ENCODE measurements at places on chromosomes 2 and 18.

DNA sequence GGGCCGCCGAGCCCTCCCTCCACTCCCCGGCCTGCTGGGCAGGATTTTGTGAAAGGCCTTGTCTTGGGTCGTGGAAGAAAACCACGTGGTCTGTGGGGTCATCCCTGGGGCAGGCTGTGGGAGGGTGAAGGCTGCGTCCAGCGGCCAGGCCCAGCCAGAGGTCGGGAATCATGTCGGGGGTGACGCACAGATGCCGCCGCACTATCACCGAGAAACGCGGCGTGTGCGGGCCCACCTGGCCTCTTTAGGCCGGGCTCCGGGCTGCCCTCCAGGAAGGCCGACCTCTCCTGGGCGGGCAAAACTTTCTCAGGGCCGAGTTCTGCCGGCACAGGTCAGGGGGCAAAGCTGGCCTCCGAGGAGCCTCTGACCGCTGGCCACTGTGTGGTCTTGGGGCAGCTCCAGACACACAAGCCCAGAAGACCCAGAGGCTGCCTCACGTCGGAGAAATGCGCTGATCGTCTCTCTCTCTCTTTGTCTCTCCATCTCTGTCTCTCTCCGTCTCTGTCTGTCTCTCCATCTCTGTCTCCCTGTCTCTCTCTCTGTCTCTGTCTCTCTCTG, 28.4 kb downstream of the NFATC1 start:
- no peak for DNase-seq

DNA sequence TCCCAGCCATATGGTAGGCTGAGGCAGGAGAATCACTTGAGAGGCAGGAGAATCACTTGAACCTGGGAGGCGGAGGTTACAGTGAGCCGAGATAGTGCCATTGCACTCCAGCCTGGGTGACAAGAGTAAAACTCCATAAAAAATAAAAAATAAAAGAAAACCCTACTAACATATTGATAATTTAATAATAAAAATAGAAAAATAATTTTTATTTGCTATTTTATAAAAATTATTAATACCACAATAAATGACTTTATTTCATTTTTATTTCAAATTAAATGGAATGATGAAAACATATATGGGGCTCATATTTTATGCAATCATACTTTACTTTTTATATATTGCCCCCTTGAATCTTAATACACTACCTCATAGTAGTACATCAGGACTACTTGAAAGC, 20.4 kb downstream of the TMEM182 start:
- DNase-seq = no peak

- DNase-seq = no peak
Observed at GRCh38 chr2:133855526-133855925, 287.3 kb upstream of the NCKAP5 start.

DNA sequence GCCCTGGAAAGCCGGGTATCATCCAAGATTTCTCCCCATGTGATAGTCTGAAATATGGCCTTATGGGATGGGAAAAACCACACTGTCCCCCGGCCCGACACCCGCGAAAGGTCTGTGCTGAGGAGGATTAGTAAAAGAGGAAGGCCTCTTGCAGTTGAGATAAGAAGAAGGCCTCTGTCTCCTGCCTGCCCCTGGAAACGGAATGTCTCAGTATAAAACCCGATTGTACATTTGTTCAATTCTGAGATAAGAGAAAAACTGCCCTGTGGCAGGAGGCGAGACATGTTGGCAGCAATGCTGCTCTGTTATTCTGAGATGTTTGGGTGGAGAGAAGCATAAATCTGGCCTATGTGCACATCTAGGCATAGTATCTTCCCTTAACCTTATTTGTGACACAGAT, 26.8 kb downstream of the RUFY4 start:
- no peak for DNase-seq

- no peak for DNase-seq
Observed at GRCh38 chr2:217443601-217444000, 559.2 kb downstream of the TNS1 start.

GRCh38 chr2:223697892-223698645, 95.9 kb upstream of the SCG2 start:
- no peak for DNase-seq

DNA sequence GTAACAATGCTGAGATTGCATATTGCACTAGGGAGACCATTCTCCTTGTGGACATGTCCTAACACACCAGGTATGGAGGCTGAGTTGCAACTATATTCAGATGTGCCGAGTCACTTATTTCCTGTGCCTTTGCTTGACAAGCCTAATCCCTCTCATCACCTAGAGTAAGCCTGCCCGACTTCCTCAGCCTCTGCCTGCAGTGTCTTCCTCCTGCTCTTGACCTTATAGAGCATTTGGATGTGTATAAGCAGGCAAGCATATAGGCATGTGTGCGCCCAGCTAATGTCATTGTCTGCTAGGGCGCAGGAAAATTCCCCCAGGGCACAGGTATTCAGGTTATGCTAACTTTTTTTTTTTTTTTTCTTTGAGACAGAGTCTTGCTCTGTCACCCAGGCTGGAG, 316.9 kb downstream of the CDH2 start:
- DNase-seq = no peak

GRCh38 chr18:76982038-76982437, 150.5 kb downstream of the MBP start:
- DNase-seq = no peak

- DNase-seq = no peak
Observed at GRCh38 chr2:102789349-102790090, 27.7 kb downstream of the TMEM182 start.

DNA sequence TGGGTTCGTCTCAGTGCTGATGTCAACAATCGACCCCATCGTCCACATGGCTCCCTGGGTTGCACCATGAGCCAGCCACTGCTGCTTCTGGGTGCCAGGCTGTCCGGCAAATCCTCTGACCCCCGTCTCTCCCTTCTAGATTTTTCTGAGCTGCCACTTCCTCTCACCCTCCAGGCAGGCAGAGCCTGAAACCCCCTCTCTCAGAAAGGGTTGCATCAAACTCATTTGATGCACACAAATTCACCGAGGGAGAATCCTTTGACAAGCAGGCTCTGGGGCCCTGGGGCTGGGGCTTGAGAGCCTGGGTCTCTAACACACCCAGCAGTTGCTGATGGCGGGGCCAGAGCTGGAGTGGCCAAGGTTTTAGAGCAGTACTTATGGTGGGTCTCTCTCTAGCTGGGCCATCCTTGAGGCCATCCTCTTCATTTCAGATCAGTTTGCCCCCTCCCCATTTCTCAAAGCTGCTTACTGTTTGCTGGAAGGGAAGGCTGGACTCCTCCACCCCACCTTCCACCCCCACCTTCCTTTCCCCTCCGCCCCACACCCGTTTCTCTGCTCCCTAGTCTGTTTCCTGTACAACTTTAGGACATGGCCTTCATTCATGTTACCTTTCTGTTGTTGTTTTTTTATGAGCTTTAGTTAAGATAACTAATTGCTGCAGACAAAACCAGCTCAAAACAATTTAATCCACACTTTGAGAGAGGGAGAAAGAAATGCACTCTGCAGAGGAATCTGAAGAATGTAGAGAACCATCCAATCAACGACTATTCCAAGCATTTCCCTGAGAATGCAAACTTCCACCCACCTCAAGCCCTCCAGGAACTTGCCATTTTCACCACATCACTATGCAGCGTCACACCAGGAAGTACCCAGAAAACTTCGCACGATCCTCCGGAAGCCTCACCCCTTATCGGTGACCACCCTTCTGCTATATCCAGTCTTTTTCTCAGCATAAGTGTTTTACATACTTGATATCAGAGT, 69.5 kb downstream of the ARL4C start:
- DNase-seq = no peak

GRCh38 chr2:218169757-218170546, 3.2 kb upstream of the CXCR1 start:
- no peak for DNase-seq
